Stimulated activated CD4-positive, alpha-beta T cell treated with anti-CD3 and anti-CD28 coated beads, Interleukin-4, amount 100 ng/mL, for 1 hour (primary cell): ENCODE measurements at places on chromosomes 16 and 17.

DNA sequence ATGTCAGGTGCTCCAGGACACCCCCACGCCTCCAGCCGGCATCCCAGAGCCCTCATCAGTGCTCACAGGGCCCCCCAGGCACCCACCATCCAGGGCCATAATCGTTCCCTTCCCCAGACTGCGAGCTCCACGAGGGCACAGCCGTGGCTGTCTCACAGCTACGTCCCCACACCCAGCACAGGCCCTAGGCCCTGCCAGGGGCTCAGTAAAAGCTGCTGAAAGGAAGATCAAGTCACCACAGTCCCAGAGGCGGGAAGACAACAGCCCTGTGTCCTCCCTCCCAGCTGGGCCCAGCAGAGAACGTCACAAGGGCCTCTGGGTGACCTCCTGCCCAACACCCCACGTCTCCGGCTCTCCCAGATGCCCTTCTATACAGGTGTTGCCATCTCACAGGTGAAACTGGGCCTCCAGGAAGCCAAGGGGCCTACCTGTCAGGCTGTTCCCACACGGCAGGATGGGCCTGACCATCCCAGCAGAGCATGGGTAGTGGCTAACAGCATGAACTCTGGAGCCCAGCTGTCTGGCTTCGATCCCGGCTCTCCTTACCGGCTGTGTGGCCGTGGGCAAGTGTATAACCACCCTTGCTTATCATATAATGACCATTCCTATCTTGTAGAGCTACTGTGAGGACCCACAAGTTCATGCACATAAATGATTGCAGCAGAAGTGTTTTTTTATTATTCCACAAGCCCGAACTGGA lies 17.9 kb downstream of the ARL2BP start:
- DNase-seq, result no peak

DNA sequence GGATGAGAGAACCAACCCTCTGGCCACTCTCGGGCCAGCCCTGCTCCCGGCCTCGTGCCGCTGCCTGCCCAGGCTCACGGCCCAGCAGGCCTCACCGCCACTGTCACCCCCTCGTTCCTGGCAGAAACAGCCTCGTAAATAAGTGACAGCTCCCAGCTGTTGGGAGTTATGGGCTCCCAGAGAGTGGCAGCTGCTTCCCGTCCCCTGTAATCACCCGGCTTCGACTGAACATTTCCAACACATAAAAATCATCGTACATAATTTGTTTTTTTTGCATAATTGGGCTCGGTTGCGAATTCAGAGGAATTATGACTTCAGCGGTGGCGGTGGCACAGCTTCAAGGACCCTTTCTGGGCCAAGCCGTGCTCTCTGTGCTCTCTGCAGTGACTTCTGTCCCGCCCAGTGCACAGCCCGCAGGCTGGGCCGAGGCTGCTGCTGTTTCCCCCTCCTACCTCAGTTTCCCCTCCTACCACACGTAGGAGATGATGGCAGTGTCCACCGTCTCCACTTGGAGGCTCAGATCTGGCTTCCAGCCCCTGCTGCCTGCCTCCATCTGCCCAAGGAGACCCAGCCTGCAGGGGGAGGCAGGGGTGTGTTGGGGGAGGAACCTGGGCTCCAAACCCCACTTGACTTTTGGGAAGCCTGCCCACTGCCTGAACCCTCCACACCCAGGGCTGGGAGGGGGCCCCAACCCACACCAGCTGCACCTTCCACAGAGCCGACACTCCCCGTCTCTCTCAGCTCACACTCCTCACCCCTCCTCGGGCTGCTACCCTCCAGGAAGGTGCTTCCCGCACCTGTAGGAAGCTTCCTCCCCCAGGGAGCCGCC lies 84.9 kb downstream of the RTN4RL1 start:
- DNase-seq, result no peak

DNA sequence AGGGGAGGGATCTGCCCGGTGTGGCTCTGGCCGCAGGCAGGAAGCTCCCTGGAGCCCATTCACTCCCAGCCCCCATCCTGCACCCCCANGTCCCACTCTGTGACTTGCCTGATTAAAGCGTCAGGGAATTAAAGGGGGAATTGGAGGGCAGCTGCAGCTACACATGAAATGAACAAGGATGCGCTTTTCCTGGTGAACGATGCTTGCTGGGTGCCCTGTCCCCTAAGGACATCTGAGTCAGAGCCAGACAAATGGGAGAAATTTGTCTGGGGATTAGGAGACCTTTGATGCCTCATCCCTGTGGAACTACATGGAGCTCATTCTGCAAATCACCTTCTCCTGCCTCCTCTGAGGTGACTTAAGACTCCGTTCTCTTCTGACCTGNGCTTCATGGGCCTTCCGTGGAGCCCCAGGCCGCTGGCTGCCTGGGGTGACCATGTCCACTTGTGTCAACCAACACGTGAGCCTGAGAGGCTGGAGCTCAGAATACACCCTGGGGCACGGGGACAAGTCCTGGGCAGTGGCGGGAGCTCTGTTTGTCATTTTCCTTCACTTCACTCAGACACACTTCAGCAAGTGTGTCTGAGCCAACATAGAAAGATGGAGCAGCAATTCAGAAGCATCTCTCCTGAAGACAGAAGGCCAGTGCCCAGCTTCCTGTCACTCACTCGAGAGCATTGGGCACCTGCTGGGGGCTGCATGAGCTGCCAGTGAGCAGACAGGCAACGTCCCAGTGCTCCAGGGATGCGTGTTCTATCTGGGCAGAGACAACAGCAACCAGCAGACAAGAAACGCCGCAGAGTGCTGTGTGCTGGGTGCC lies 54.1 kb downstream of the METRNL start:
- no peak for DNase-seq

- no peak for DNase-seq
These were observed 3.8 kb downstream of the MYO1D start for GRCh38 chr17:32873114-32873513.

- DNase-seq, result peak; percentile 30
These were observed 8.8 kb upstream of the CEP112 start for GRCh38 chr17:66200685-66201092.

- DNase-seq, result no peak
These were observed 763 bp upstream of the TOM1L1 start for GRCh38 chr17:54899721-54900456.

GRCh38 chr16:57997528-57998265 lies 2.8 kb downstream of the ZNF319 start:
- DNase-seq, result no peak

DNA sequence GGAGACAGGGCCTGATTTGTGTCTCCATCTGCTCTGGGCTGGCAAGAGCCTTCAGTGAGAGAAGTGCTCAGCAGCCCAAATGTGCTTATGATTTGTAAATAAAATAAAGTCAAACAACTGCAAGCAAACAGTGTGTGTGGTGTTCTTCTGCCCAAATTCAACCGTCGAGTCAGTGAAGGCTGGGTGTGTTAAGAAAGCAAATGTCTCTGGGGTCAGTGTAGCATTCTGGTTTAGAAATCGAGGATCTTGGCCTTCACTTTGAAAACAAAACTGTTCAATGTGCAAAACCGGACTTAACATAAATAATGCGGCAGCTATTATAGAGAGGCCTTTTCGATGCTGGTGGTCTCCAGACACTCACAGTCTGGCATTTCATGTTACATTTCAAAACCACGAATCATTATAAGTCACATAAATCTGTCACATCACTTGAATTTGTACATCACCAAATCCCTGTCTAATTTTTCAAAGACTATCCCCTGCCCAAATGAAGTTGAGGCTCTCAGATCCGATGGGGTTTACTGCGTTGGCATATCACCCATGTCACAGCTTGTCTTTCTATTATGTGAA lies 158.6 kb upstream of the MYOCD start:
- no peak for DNase-seq

DNA sequence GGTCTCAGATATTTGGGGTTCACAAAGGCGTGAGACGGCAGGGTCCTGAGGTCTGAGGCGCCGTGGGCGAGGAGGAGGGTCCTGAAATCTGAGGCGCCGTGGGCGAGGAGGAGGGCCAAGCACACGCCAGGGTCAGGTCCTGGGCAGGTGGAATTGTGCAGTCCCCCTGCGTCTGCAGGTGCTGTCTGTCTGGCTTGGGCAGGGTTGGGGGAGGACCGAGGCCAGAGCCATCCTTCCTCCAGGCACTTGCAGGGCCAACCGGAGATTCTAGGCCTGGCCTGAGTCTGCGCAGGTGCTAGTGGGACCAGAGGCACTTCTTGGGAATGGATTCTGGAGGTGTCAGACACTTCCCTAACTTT lies 2.4 kb upstream of the APRT start:
- no peak for DNase-seq

- DNase-seq, result no peak
These were observed 135.1 kb upstream of the NOL11 start for GRCh38 chr17:67582673-67583081.

GRCh38 chr17:42928714-42929496 lies 28.3 kb downstream of the G6PC1 start:
- peak; percentile 27 for DNase-seq

DNA sequence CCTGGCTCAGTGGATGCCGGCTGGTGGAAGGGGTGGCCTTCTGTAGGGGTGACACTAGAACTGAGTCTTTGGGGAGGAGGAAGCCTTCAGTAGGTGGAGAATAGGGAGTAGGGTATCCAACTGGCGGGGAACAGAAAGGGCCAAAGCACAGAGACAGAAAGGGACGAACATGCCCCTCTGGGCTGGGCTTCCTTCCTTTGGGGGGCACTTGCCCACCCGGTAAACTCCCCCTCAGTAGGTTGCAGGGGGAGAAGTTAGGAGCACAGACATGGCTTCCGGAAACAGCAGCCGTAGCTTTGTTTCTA lies 774 bp downstream of the ENGASE start:
- DNase-seq, result no peak

GRCh38 chr17:4127555-4127954 lies 15.3 kb downstream of the ZZEF1 start:
- DNase-seq, result no peak

GRCh38 chr16:15639061-15639568 lies 3.8 kb downstream of the MARF1 start:
- DNase-seq, result peak; percentile 22

- DNase-seq, result no peak
These were observed 158.5 kb downstream of the TANC2 start for GRCh38 chr17:63124536-63124935.

DNA sequence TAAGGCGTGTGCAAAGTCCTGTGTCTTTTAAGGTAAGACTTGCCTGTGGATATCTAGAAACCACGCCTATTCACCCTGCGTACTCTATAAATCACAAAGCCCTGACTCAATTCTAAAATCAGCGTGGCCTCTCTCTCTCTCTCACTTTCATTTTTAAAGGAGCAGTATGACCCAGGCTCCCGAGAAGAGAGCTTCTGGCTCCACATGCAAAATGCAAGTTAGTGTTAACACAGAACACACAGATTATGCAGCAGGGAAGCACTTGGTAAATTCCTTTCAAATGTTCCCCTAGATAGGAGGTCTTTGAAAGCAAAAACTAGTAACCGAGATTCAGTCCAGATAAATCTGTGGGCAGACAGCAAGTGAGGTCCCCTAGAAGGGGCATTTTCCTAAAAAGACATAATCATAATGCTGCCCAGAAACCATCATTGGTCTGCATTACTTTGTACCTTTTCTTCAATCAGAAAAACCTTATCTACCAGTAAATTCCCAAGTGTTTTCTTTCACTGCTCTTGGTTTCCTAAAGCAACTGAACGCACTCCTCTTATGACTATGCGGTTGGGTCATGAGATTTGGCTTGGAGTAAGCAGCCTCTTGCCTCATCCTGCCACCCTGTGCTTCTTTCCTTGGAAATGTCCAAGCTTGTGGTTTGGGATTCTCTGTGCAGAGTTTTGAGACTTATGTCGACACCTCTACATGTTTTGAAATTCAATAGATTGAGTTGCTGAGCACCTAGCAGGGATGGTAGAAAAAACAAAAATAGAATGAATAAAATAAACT lies 31.7 kb upstream of the KCNJ2 start:
- no peak for DNase-seq

DNA sequence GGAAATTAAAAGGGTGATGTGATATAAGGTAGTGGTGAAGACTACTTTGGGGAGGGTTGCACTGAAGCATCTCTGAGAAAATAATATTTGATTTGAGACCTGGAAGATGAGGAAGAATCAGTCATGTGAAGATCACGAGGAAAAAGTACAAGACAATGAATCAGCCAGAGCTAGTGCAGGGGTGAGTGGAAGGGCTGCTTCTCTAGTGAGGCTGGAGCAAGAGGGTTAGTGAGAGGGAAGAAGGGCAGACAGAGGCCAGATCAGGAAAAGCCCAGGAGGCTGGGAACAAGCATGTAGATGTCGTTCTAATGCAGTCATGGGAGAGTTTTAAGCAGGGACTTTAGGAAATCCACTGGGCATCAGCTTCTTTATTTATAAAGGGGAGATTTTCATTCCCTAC lies 504.2 kb upstream of the SALL1 start:
- no peak for DNase-seq

DNA sequence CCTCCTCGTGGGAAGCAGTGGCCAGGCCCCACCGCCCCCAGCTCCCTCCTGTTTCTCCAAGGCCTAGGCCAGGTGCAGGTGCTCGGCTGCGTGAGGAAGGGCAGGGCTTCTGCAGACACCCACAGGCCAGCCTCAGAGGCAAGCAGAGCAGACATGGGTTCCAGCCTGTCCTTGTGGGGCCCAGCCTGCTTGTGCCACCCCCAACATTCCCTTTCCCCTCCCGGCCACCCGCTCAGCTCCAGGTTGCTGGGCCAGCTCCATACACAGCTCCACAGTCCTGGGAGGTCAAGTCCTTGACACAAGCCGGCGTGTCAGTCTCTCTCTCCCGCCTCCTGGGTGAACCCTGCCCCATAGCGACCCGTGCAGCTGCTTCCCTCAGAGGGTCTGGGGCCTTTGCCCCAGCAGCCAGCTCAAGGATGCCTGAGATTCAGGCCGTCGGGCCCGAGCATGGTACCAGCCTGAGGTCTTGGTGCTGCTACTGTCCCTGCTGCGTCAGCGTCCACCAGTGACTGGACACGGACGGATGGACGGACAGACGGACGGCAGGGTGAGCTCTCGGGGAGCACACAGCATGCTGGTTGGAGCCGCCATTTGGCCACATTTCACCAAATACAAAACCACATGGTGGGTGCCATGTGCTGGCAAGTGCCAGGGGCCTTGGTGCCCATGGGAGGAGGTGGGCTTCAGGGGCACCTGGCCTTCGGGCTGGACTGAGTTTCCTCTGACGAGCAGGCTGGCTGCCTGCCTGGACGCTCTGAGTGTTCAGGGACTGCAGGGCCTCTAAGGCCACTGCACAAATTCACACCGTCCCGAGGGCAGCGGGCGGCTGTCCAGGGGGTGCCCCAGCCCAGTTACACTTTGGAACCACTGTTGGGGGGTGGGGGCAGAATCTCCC lies 8.0 kb downstream of the SECTM1 start:
- DNase-seq, result no peak

- no peak for DNase-seq
These were observed 4.9 kb downstream of the PRCD start for GRCh38 chr17:76544546-76545365.

- peak; percentile 80 for DNase-seq
These were observed 27.3 kb downstream of the TBC1D16 start for GRCh38 chr17:80008383-80008840.

GRCh38 chr17:17153071-17153470 lies 53.1 kb downstream of the PLD6 start:
- no peak for DNase-seq
